Transverse colon (tissue), 4 donors: ENCODE measurements at places on chromosomes 4 and X. TPM values are rescaled to one million over a fixed set of nuclear protein-coding genes. Genes with fewer than 3 reads are reported as not detected.

DNA sequence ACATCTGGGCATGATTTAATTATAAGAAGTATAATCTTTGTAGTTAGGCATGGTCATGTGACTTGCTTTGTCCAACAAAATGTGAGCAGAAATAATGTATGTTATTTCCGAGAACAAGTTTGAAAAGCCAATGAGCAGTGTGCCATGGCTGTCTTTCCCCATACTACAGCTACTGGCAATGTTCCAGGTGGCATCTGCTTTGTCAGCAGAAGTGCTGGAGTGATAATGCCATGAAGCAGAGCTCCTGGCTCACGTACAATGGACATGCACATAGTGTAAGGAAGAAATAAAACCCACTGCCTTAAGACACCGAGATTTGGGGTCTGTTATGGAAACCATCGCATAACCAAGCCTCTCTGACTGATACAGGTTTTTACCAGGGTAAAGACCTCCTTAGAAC, 212.6 kb upstream of the RASGEF1B start:
- H3K27me3 ChIP-seq: no peaks in the 10 kb centered on the region
- DNase-seq: no peak
- H3K27ac ChIP-seq: no peak overlapping the region
- H3K4me3 ChIP-seq: no peak overlapping the region

- H3K4me1 ChIP-seq: no peaks in the 10 kb centered on the region
- H3K4me3 ChIP-seq: no peak overlapping the region
- no peaks in the 10 kb centered on the region for H3K27me3 ChIP-seq
- no peaks in the 10 kb centered on the region for H3K36me3 ChIP-seq
- no peak for DNase-seq
These were observed 64.9 kb upstream of the PSAPL1 start for GRCh38 chr4:7499661-7500060.

DNA sequence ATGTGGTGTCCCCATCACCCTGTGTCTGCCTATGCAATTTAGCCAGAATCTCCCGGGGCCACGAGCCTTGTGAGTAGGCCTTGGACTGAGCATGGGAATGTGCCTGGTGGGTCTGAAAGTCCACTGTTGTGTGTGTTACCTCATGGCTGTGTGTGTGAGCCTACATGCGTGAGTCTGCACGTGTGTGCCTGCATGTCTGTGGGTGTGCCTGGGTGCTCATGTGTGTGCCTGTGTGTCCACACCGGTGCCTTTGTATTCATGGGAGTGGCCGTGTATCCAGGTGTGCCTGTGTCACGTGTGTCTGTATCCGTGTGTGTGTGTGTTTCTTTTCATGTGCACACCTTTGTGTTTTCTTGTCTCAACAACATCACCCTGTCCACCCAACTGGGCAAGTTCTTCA, 14.2 kb downstream of the ATP5ME start:
- H3K27ac ChIP-seq: no peak overlapping the region
- peaks cover 6% of the 10 kb centered on the region for H3K4me1 ChIP-seq
- H3K4me3 ChIP-seq: no peak overlapping the region
- DNase-seq: no peak

- no peaks in the 10 kb centered on the region for H3K4me1 ChIP-seq
- no peaks in the 10 kb centered on the region for H3K27me3 ChIP-seq
- H3K27ac ChIP-seq: no peak overlapping the region
- no peak for DNase-seq
- H3K4me3 ChIP-seq: no peak overlapping the region
These were observed 81.2 kb upstream of the GPM6B start for GRCh38 chrX:13898083-13898482.

- H3K36me3 ChIP-seq: no peaks in the 10 kb centered on the region
- H3K4me1 ChIP-seq: no peaks in the 10 kb centered on the region
- no peaks in the 10 kb centered on the region for H3K27me3 ChIP-seq
- no peak overlapping the region for H3K27ac ChIP-seq
These were observed 979.4 kb upstream of the PCDH10 start for GRCh38 chr4:132169660-132170059.

ZGRF1 gene
- total RNA-seq: 0.75 TPM

FAM47E gene
- 7.8 TPM for total RNA-seq

GABRQ gene
- not detected for total RNA-seq

ODAM gene
- not detected for total RNA-seq
